ENCODE measurements at places on chromosomes 16 and 17. TPM values are rescaled to one million over a fixed set of nuclear protein-coding genes. Genes with fewer than 3 reads are reported as not detected.

DNA sequence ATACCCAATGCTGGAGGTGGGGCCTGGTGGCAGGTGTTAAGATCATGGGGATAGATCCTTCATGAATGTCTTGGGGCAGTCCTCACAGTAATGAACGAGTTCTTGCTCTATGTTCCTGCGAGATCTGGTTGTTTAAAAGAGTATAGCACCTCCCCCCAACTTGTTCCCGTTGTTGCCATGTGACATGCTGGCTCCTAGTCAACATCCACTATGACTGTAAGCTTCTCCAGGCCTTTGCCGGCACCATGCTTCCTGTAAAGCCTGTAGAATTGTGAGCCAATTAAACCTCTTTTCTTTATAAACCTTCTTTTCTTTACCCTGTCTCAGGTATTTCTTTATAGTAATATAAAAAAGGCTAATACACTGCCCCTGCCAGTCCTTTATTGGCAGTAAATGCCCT, 33.3 kb downstream of the RANBP10 start:
- DNase-seq: peak; percentile 65

DNA sequence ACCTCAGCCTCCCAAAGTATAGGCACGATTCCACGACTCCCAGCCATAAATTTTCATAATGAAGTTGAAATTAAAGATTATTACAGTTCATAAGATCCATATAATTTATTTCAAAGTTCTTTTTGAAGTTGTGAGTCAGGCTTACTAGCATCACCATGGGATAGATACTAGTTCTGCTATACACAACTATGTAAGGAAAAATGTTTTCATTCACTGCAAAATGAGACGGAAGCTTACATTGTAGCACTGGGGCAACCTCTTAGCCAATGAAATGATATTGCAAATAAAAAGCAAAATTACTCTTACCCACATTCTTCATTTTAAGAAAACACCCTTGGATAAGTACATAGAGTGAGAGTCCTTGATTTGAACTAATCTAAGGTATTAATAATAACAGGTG, 18.8 kb upstream of the MARCHF10 start:
- no peak for DNase-seq

Gene KRTAP9-4
- not detected for total RNA-seq

Gene BCAR1
- 142 TPM for total RNA-seq

DNA sequence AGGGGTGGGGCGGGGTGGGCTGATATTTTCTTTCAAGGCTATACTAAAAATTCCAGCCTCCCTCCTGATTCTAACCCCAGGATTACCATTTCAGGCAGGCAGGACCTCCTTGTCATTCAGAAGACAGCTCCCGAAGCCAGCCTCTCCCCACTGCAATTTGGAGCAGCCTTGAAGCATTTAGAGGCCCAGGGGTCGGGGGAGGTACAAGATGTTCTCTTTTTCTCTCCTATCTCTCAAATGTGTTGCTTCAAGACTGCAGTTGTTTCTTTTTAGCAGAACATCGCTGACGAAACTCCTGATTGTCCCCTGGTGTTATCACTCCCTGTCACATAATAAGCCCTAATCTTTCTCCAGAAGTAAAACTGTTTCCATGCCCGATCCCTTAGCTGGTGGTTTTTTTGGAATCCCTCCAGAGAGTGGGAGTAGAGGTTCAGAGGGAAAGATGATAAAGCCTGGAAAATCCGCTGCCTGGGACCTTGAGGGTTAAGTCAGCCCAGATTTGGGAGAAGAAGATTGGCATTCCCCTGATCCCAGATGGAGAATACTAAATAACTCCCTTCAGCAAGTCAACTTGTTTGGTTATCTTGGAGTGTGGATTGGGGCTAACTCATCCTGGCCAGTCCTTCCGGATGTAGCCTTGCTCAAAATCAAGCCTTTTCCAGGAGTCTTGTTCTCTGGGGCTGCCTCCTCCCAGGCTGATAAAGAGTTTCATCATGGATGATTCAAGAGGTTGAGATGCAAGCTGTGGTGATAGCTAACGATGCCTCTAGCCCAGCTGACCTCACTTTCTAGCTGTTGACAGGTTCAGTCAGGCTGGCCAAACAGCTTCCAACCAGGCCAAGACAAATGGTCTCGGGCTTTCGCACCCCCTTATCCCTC, 71.3 kb downstream of the SOX9 start:
- peak; percentile 45 for DNase-seq

DNA sequence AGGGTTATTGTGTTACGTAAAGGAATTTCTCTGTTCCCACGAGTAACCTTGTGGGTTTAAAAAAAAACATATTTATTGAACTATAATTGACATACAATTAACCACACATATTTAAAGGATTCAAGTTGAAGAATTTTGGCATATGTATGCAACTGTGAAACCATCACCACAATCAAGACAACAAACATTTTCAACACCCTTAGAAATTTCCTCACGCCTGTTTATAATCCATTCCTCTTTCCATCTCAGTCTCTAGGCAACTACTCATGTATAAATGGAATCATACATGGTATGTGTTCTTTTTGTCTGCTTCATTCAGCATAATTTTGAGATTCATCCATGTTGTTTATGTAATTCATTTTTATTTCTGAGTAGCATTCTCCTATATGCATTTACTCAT, 104.0 kb downstream of the MRTFB start:
- DNase-seq: no peak

Gene SLC5A10
- total RNA-seq: not detected

DNA sequence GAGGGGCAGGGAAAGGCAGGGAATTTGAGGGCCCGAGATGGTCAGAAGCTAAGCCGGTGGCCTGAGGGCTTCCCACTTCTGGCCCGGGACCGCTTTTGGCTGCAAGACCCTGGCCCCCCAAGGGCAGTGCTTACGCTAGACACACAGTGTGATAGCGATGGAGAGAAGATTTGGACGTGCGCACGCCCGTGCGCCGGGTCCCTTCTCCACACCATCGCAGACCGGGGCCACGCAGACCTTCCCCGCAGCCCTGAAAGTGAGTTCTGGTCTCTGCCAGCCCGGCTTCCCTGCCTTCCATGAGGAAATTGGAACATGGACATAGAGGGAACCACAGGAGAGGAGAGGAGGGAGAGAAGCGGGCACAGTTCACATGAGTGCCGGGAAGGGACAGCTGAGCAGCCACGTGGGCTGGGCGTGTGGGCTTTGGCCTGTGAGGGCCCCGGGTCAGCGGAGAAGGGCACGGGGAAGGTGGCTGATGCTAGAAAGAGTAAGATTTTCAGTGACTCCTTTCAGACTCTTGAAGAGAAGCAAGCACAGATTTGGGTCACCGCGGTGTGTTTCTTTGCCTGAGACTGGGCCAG, 23.8 kb downstream of the ZFPM1 start:
- DNase-seq: no peak

DNA sequence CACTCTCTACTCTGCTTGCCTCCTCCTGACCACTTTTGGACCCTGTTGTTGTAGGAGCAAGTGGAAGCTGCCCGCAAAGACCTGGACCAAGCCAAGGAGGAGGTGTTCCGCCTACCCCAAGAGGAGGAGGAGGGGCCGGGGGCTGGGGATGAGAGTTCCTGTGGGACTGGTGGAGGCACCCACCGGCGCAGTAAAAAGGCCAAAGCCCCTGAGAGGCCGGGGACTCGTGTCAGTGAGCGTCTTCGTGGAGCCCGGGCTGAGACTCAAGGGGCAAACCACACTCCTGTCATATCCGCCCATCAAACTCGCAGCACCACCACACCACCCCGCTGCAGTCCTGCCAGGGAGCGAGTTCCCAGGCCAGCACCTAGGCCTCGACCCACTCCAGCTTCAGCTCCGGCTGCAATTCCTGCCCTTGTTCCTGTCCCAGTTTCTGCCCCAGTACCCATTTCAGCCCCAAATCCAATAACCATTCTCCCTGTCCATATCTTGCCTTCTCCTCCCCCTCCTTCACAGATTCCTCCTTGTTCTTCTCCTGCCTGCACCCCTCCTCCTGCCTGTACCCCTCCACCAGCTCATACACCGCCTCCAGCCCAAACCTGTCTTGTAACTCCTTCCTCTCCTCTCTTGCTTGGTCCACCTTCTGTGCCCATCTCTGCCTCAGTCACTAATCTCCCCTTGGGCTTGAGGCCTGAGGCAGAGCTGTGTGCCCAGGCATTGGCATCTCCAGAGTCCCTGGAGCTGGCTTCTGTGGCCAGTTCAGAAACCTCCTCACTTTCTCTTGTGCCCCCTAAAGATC, 11.0 kb upstream of the PHKG2 start:
- DNase-seq: no peak

Data from gastrocnemius medialis (tissue), 4 donors.